ENCODE measurements at places on chromosomes 4 and X.

DNA sequence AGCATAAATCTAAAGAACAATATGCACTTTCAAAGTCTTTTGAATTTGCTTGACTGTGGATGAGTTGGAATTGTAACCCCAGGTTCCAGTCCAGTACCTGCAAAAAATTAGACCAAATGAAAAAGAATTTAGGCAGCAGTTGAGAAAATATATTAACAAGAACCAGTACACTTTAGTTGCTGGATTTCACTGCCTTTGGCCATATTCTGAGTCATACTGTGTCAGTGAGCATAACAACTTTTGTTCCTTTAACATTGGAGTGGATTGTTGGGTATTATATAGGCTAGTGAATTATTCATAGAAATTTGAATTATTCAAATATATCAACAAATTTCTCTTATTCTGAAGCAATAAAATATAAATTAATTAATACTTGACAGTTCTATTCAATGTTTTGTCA lies 101.5 kb upstream of the SMAD1 start:
- DNase-seq, result no peak

- DNase-seq, result no peak
These were observed 134.5 kb upstream of the NKX1-1 start for GRCh38 chr4:1540601-1541375.

GRCh38 chr4:186871856-186872255 lies 148.2 kb upstream of the FAT1 start:
- DNase-seq, result no peak

DNA sequence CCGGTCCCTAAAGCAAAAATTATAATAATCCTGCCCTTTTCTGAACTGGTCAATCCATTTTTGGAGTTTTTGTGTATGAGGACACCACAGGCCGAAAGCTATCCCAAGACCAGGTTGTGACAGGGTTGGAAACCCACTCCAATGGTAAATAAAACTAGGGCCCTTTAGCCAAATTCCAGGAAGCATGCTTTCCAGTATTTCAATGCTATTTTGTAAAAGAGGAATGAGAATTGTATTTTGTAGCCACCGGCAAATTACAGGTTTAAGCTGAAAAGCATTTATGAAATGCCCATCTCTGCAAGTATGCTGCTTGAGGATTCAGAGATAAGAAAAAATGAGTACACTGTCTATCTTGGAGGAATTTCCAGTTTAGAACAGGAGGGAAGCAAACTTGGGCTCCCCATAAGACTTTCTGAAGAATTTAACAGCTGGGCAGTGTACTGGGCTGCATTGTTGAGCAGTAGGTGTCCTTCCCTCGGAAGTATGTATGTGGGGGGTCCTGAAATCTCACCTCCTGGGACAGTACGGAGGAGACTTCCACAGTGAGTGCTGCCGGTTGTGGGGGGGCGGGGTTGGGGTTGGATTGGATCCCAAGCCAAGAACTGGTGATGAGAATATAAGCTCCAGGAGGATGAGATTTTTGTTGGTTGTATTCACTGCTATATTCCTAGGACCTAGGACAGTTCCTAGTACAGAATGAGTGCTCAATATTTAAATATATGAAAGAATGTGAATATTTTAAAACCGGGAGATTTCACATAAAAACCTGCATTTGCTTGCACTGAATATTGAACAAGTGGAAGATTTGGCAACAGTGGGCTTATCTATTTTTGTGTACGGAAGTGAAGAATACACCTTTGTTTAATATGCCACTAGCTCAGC lies 26.8 kb downstream of the OCIAD2 start:
- DNase-seq, result no peak

DNA sequence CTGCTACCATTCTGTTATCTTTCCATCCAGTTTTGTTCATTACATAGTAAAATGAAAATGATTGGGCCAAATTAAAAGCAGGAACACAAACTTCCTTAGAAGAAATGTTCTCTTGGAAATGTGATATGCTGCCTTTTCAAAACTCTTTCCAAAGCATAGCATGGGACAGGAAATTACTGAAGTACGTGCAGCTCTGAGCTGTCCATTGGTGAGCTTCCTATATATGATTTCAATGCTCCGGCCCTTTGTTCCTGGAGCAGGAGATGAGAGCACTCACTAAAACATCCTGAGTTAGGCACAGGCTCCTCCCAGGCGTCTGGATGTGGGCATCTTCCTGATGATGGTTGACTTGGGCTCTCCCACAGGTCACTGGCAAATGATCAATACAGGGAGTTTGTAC lies 33.0 kb upstream of the ANXA3 start:
- DNase-seq, result no peak

- DNase-seq, result no peak
These were observed 232.9 kb upstream of the GIMD1 start for GRCh38 chr4:106601519-106601918.

- DNase-seq, result peak; percentile 36
These were observed 1093.4 kb upstream of the SLIT2 start for GRCh38 chr4:19158107-19158809.

GRCh38 chrX:28487818-28488217 lies 99.4 kb upstream of the IL1RAPL1 start:
- no peak for DNase-seq

- no peak for DNase-seq
These were observed 26.5 kb upstream of the PLCXD1 start for GRCh38 chrX:254630-255215.

- peak; percentile 45 for DNase-seq
These were observed 12.2 kb upstream of the TMEM128 start for GRCh38 chr4:4260185-4260751.

- no peak for DNase-seq
These were observed 102.1 kb downstream of the RELL1 start for GRCh38 chr4:37584071-37584470.

- no peak for DNase-seq
These were observed 89.1 kb downstream of the ANXA3 start for GRCh38 chr4:78640714-78641113.
